ENCODE measurements at places on chromosomes 16 and 17.

DNA sequence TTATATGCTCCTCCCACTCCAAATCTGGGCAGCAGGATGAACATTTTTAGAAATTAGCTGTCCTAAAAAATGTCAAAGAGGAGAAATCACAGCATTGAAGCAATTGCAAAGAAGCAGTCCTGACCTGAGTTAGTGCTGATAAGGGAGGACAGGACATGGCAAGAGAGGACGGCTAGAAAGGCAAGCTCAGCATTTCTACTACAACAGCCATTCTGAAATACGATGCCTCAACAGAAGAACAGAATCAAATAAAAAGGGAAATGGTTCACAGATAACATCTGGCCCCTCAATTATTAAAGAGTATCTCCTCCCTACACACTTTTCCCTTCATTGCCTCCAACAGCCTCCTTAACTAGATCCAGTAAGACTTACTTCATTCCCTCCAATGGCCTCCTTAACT, 18.3 kb downstream of the VPS53 start:
- DNase-seq, result no peak

DNA sequence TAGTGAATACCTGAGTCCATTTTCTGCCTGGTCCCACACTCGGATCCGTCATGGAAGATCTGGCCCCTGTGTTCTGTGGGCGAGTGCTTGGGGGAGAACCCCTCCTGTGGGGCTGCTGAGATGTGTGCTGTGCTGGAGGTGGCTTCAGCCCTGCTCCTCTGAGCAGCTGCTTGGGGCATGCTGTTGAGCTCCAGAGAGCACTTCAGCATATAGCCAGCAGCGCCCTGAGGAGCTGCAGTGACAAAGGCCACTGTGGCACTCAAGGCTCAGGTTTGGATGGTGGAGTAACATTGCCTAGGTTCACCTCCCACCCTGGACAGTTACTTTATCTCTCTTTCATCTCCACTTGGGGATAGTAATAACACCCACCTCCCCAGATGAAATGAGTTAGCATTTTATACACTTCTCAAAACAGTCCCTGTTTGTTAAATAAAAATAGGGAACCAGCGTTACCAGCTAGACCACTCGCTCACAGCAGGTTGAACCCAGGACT, 75.3 kb downstream of the KSR1 start:
- DNase-seq, result no peak

GRCh38 chr17:66652840-66653507, 181.9 kb upstream of the CACNG5 start:
- no peak for DNase-seq

DNA sequence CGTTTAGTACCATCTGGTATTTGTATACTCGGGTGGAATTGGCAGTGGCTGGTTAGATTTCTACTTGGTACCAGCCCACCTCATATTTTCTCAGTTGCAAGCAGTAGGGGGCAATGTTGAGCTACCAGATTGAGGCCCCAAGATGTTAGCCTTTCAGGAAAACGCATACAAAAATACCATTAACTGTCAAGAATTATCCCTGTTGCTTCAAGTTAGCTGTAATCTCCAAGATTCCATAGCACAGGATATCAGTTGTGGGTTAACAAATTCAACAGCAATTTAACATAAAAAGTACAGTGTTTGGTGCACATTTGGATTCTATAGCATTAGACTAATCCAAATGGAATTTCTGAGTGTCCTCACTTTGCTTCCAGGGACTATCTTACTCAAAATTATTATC, 188.2 kb downstream of the FTO start:
- DNase-seq, result peak; percentile 91

DNA sequence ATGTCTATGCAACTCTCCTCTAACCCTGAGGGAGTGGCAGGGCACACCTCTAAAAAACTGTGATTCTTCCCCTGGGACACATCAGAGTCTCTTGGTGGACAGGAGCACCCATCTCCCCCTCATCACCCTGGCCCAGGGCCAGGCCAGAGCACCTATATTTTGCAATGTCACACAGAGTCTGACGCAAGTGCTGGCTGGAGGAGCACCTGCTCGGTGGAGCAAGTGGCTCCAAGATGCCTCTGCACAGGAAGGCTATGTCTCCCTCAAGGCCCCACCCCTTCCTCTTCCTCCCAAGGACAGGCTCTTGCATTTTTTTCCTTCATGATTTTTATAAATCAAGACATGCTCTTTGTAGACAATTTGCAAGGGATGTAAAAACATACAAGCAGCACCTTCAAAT, 13.3 kb downstream of the SNN start:
- no peak for DNase-seq

DNA sequence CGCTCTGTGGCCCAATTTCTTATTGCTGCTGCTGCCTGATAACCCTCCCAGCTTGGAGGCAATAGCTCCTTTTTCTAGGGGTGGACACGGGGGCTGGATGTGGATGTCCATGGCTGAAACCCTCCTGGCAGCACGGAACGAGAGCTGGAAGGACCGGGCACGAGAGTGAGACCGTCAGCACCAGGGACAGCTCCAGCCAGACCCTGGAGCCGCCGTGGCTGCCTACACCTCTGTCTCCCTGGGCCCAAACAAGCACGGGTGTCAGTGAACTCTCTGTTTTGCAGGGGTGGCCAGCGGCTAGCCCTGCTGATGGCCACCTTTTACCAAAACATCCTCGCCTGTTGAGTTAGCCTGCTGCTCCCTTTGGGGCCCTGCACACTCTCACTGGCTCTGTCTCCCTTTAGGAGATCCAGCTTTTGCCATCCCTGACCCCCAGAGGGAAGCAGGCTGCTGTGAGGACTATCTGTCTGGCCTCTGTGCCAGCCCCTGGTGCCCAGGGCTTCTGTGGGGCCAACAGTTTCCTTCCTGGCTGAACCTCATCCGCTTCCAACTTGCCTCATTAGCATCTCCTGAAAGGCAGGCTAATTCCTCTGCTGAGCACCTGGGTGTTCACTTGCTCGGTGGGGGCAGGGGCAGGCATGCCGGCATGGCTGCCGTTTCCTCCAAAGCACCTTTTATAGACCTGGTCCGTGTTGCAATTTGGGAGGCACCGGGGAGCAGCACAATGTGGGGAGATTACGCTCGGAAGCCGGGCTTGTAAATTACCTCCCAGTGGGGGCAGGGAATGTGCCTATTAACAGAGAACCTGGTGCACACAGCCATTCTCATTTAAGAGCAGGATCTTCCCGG, 118.1 kb downstream of the ENGASE start:
- no peak for DNase-seq

DNA sequence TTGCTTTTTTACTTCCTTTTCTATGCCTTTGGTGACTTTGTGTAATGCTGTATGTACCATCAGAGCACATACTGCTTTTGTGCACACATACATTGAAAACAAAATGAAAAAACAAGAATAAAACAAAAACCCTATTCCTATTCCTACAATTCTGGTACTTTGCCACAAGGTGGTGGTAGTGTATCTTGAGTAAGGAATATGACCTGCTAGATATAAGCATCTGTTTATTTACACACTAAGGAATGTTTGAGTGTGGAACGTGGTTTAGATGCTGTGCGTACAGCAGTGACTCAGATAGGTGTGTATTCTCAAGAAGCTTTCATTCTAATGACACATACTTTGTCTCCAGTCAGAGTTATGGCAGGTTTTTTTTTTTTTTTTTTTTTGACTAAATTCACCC, 606.2 kb downstream of the WWOX start:
- no peak for DNase-seq

DNA sequence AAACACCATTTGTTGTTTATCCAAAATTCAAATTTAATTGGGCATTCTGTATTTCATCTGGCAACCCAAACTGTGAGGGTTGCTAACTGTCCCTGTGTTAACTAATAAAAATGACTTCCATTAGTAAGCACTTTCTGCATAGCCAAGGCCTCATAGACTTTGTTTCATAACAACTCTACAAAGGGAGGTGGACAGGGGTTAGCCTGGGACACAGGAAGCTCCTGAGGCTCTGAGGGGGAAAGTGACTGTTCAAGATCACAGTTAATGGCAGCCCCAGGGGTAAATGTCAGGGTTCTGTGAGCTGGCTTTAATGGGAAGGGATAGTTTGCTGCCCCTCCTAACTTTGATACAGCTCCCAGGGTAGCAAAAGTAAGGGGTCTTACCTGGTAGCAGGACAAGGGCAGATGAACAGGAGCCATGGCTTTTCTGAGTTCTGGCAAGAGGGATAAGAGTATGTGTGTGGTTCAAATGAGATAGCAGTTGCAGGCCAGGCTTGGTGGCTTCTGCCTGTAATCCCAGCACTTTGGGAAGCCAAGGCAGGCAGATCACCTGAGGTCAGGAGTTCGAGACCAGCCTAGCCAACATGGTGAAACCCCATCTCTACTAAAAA, 2.2 kb downstream of the HEATR9 start:
- DNase-seq, result no peak

GRCh38 chr16:3281222-3281820, 2.0 kb upstream of the ZNF263 start:
- no peak for DNase-seq
